ENCODE measurements at places on chromosomes 11 and 22.

- no peak for ATAC-seq
Measured at GRCh38 chr11:66101066-66101464, 31.0 kb downstream of the PACS1 start.

DNA sequence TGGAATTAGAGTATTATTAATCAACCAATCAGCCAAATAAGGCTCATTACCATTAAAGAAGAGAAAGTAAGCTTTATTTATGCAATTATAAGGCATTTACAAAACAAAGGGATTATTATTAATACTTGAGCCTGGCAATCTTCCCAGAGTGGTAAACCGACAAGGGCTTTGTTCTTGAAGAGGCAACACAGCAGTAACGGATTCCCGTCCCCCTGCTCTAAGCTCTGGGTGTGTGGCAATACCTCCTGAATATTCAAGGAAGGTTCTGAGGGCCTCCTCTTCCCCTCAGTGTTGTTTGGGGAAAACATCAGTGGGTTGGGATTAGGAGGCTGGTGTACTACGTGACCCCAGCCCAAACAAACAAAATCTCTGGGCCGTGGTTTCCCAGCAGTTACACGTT is 176.5 kb downstream of the TENM4 start:
- ATAC-seq = no peak

GRCh38 chr11:125940145-125940544 is 5.7 kb upstream of the VSIG10L2 start:
- ATAC-seq = no peak

GRCh38 chr22:40183029-40183581 is 5.4 kb downstream of the TNRC6B start:
- ATAC-seq = peak; percentile 84

- ATAC-seq = peak; percentile 47
Measured at GRCh38 chr22:41285441-41285819, 557 bp downstream of the RANGAP1 start.

GRCh38 chr22:48173061-48173772 is 1410.8 kb downstream of the TBC1D22A start:
- ATAC-seq = no peak

DNA sequence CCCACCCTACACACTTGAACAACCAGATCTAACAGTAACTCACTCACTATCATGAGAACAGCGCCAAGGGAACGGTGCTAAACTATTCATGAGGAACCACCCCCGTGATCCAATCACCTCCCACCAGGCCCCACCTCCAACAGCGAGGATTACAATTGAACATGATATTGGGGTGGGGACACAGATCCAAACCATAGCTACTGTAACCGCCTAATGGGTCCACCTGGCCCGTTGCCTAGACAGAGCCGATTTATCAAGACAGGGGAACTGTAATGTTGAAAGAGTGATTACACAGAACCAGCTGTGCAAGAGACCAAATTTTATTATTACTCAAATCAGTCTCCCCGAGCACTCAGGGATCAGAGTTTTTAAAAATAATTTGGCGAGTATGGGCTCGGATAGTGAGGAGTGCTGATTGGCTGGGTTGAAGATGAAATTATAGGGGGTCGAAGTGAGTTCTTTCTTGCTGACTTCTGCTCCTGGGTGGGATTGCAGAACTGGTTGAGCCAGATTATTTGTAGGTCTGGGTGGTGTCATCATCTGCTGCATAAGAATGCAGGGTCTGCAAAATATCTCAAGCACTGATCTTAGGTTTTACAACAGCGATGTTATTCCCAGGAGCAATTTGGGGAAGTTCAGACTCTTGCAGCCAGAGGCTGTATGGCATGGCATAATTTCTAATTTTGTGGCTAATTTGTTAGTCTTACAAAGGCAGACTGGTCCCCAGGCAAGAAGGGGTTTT is 17.9 kb upstream of the ZC3H12C start:
- ATAC-seq = no peak

- ATAC-seq = no peak
Measured at GRCh38 chr11:110772863-110773262, 60.6 kb upstream of the ARHGAP20 start.

DNA sequence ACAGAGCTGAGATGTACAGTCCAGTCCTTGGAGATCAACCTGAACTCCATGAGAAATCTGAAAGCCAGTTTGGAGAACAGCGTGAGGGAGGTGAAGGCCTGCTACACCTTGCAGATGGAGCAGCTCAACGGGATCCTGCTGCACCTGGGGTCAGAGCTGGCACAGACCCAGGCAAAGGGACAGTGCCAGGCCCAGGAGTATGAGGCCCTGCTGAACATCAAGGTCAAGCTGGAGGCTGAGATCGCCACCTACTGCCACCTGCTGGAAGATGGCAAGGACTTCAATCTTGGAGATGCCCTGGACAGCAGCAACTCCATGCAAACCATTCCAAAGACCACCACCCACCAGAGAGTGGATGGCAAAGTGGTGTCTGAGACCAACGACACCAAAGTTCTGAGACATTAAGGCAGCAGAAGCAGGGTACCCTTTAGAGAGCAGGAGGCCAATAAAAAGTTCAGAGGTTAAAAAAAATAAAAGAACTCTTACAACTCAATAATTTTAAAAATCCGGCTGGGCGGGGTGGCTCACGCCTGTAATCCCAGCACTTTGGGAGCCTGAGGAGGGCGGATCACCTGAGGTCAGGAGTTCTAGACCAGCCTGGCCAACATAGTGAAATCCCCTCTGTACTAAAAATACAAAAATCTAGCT is 69.9 kb upstream of the RTL6 start:
- ATAC-seq = no peak

- peak; percentile 15 for ATAC-seq
Measured at GRCh38 chr11:122265981-122266380, 150.0 kb upstream of the BLID start.

GRCh38 chr11:46057489-46057888 is 63.8 kb downstream of the PHF21A start:
- no peak for ATAC-seq

GRCh38 chr11:32962016-32962415 is 53.7 kb upstream of the DEPDC7 start:
- ATAC-seq = no peak

DNA sequence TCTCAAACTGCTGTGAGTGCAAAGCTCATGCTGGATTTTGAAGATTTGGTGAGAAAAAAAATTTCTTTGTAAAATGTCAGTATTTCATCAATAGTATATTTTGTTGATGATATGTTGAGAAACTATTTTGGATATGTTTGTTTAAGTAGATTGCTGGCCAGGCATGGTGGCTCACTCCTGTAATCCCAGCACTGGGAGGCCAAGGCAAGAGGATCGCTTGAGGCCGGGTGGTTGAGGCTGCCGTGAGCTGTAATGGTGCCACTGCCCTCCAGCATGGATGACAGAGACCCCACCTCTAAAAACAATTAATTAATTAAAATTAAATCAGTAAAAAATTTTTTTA is 6.9 kb upstream of the IFITM3 start:
- no peak for ATAC-seq

- peak; percentile 80 for ATAC-seq
Measured at GRCh38 chr11:130653838-130654636, 205.6 kb downstream of the ADAMTS15 start.

GRCh38 chr22:31223786-31224191 is 11.7 kb downstream of the LIMK2 start:
- no peak for ATAC-seq

GRCh38 chr11:124920870-124921609 is 2.0 kb downstream of the HEPN1 start:
- peak; percentile 82 for ATAC-seq

- ATAC-seq = no peak
Measured at GRCh38 chr22:39493759-39494158, 8.3 kb upstream of the MIEF1 start.

- ATAC-seq = no peak
Measured at GRCh38 chr11:65425971-65426838, 3.6 kb downstream of the NEAT1 start.

DNA sequence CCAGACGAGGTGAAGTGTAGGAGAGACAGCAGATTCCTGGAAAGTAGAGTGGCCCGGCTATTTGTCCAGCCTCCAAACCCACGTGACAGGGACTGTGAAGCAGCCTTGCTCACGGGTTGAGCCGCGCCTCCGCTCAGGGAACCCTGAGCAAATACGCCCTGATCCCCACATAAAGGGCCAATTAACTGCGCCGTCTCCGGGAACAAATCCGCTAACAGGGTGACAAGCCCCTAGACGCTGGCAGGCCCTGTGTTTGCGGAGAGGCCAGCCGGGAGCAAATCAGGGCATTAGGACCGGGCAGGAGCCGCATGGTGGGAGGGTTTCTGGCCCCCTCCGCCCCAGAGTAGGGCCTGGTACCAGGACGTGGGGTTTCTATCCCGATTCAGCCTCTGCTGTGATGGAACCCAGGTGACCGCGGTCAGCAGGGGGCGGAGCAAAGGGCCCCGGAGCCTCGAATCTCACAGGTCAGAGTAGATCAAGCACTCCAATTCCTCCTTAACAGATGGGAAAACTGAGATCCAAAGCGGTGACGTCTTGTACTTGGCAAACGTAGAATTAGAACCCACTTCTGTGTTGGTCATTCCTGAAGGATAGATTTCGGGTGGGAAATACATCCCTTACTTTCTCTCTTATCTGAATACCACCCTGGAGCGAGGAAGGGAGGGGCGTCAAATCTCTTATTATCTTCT is 2.0 kb upstream of the ROBO3 start:
- ATAC-seq = peak; percentile 30

DNA sequence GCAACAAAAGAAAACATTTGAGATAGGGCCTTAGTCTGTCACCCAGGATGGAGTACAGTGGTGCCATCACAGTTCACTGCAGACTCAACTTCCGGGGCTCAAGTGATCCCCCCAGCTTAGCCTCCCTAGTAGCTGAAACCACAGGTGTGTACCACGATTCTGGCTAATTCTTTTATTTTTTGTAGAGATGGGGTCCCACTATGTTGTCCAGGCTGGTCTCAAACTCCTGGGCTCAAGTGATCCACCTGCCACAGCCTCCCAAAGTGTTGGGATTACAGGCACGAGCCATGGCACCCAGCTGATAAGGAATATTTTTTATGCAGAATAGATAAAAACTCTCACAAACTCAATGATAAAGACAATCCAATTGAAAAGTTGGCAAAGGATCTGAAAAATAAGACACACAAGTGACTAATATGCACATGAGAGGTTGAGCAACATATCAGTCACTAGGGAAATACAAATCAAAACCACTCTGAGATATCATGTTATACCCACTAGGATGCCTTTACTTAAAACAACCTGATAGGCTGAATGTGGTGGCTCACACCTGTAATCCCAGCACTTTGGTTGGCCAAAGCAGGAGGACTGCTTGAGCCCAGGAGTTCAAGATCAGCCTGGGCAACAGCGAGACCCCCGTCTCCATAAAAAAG is 33.9 kb upstream of the CLTCL1 start:
- no peak for ATAC-seq

DNA sequence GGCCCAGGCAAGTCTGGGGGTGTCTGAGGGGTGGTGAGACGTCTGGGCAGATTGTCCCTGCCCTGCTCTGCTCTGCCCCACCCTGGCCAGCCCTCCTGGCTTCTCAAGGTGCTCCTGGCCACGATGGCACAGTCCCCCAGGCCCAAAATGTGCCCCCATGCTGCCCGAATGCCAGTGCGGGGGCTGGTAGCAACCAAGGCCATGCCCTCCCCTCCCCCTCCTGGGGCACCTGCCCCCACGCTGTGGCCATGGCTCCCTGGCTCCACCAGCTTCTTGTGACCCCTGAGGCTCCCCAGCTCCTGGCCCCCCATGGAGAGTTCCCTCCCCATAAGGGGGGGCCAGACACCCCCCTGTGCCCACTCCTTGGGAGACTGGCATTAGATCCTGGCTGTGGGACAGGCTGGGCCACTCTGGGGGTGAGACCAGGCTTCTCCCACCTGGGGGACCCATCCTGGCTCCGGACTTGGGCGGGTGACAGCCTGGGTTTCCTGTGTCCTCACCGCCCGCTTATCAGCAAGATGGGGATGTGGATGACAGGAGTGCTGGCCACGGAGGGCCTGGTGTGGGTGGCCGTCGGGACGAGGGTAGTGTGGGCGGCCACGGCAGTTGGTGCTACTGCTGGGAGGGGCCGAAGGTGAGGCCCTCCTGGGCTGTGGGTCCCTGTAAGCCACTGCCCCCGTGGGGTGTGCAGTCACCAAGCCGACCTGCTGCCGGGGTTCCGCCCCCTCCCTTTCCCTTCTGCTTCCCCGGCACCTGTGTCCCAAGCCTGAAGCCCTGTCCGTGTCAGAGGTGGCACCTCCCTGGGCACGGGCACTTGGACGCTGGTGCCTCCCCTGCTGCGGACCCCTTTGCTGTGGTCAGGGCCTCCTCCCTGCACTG is 15.9 kb upstream of the MUC6 start:
- ATAC-seq = no peak

DNA sequence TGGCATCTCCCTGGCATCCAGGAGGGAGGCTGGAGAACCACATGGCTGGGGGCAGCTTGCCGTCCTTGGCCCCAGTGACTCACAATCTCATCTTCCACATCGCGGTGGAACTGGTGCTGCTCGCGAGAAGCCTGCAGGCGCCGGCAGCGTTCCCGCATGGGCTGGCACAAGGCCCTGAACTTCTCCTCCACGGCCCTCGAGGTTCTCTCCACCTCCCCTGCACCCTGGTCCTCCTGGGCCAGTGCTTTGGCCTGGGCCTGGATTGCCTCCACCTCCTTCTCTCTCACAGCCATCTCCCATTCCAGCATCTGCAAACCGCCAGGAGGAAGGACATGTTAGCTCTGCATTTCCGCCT is 16.3 kb upstream of the RBM4B start:
- ATAC-seq = no peak

GRCh38 chr11:487571-488021 is 19.4 kb downstream of the RNH1 start:
- ATAC-seq = no peak

DNA sequence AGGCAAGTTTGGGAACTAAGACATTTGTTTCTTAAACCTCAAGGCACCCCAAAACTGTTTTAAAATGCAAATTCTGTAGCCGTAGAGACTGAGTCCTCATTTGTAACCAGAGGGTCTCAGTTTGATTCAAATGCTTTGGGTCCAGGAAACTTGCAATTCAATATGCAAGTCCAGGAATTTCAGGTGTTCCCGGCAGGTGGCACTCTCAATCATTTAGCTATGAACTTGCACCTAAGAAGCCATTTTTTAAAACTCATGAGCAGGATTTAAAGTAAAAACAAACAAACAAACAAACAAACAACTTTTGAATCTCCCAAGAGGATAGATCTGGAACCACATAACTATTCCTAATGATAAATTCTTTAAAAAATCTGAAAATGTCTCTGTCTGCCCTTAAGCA is 8.7 kb upstream of the ABTB2 start:
- ATAC-seq = no peak

DNA sequence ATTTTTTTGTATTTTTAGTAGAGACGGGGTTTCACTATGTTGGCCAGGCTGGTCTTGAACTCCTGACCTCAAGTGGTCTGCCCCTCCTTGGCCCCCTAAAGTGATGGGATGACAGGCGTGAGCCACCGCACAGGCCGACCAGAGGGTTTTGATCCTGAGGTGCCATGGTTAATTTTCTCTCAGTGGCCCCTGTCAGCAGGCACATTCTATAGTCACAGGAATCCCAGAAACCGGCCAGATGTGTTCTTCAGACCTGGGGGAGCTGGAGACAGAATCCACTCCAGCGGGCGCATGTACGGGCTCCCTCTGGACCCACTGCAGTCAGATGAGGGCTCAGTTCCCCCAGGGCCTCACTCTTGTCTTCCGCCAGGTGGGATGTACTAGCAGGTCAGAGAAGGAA is 17.0 kb downstream of the IGLL1 start:
- no peak for ATAC-seq

Measured in motor neuron (in vitro differentiated cells).